Nephron progenitor cell (in vitro differentiated cells): ENCODE measurements at places on chromosomes 7 and 10.

DNA sequence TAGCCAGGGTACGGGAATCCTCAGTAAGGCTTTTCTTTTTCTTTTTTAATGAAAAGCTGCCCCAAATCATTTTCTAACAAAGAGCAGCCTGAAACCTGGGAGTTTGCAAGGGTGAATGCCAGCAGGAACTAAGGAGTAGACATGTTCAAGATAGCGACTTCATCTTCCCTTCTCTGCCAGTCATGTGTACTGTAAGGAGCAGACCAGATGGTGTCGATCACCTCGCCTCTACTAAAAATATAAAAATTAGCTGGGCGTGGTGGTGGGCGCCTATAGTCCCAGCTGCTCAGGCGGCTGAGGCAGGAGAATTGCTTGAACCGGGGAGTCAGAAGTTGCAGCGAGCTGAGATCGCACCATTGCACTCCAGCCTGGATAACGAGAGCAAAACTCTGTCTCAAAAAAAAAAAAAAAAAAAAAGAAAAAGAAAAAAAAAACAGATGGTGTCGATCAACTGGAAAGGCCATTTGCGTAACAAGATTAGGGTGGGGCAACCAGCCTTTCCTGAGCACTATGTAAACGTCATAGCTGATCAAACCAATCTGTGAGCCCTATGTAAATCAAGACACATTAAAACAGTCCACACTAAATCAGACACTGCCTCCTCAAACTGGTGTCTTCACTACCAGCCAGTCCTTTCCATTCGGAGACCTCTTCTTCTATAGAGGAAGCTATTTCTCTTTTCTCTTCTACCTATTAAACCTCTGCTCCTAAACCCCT lies 33.8 kb downstream of the NOLC1 start:
- no peak for DNase-seq
- peaks cover 4% of the 10 kb centered on the region for H3K36me3 ChIP-seq
- no peaks in the 10 kb centered on the region for H3K4me1 ChIP-seq

- H3K4me1 ChIP-seq: no peaks in the 10 kb centered on the region
- H3K36me3 ChIP-seq: no peaks in the 10 kb centered on the region
- no peak overlapping the region for H3K27ac ChIP-seq
These were observed 21.6 kb downstream of the TACC2 start for GRCh38 chr10:122010405-122011050.

DNA sequence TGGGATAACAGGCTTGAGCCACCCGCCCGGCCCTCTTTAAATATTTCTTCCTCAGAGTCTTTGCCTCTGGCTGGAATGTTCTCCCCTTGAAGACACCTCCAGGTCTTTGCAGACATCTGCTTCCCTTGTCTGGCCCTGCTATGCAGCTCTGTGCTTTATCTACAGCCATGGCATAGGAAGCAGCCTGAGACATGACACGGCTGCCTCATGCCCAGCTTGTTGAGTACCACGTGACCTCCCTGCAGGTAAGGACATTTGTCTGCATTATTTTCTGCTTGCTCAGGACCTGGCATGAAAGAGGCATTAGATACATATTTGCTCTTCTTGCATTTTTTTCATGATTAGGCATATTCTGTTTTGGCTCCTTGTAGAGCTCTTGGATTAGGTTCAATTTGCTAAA lies 113.8 kb upstream of the KLF6 start:
- H3K36me3 ChIP-seq: no peaks in the 10 kb centered on the region
- peaks cover 16% of the 10 kb centered on the region for H3K4me1 ChIP-seq
- H3K4me3 ChIP-seq: no peak overlapping the region
- no peak for DNase-seq
- peaks cover under 1% of the 10 kb centered on the region for H3K27me3 ChIP-seq

DNA sequence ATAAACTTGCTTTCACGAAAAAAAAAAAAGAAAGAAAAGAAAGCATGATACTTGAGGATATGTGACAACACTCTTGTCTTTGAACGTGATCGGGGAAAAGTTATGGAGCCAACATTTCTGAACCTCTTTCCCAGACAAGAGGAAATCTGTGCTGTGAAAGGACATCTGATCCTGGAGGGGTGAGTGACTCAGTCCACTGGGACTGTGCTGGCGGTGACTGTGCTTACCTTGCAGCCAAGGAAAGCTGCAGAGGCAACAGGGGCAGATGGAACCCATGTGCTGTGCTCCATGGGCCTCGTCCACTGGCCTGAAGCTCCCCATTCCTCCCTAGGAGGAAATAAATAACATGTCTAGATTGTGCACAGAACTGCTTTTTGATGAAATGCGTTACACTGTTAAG lies 116.5 kb upstream of the RAB11FIP2 start:
- no peaks in the 10 kb centered on the region for H3K36me3 ChIP-seq
- no peak overlapping the region for H3K4me3 ChIP-seq
- H3K27me3 ChIP-seq: peaks cover 3% of the 10 kb centered on the region
- peak overlapping the region; percentile 86 for H3K27ac ChIP-seq

DNA sequence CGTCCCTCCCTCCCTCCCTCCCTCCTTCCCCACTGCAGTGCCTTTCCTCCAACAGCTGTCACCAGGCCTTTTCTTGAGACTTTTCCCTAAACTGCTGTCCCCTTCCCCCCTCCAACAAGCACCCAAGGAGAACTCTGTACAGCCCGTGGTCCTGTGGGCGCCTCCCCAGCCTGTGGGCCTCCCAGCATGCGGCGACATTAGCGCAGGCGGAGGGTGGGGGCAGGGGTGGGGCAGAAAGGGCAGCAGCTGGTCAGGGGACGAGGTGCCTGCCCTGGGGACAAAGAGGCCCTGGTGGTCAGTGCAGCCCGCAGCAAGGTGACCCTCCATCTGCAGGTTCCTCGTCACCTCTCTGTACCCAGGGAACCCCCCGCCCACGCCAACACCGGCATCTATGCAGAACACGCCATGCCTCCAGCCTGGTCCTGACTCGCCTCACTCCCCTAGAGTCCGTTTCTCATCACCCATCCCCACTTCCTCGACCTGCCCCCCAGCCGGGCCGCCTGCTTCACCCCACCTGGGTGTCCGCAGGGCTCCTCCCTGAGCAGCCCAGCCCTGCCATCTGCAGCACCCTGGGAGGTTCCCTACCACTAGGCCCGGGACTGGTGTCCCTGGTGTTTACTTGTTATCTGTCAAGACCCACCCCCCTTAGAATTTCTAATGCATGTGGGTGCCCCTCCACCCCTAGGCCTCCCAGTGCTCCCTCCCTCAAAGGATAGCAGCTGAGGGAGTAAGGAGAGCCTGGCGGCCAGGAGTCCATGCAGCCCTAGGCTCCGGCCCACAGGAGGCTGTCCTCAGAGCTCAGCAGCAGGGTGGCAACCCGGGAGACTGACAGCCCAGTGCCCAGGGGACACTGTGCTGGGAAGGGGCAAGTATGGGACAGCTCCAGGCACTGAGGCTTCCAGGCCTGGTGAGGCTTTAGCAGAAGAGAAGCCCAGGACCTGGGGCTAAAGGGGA lies 147.8 kb downstream of the ARHGAP22 start:
- H3K27ac ChIP-seq: no peak overlapping the region
- peaks cover 24% of the 10 kb centered on the region for H3K4me1 ChIP-seq
- H3K36me3 ChIP-seq: no peaks in the 10 kb centered on the region
- DNase-seq: peak; percentile 2
- H3K4me3 ChIP-seq: no peak overlapping the region

DNA sequence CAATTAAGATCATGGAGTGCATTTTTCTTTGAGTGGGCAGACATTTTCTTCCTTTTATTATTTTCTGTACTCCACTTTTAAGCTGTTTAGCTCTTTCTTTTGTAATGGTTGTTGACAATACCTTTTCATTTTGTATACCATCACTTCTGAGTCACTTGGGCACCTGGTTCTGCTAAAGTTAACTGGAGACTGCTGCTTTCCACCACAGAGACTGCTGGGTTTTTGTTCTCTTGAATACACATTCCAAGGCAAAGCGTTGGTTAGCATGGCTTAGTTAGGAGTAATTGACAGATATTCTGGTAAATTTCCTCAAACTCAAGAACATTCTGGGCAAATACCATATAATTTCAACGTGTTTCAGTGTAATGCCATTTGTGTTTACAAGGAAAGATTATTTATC lies 541.9 kb upstream of the CELF2 start:
- H3K27ac ChIP-seq: no peak overlapping the region
- no peak overlapping the region for H3K4me3 ChIP-seq
- H3K36me3 ChIP-seq: no peaks in the 10 kb centered on the region
- no peak for DNase-seq
- no peaks in the 10 kb centered on the region for H3K4me1 ChIP-seq

DNA sequence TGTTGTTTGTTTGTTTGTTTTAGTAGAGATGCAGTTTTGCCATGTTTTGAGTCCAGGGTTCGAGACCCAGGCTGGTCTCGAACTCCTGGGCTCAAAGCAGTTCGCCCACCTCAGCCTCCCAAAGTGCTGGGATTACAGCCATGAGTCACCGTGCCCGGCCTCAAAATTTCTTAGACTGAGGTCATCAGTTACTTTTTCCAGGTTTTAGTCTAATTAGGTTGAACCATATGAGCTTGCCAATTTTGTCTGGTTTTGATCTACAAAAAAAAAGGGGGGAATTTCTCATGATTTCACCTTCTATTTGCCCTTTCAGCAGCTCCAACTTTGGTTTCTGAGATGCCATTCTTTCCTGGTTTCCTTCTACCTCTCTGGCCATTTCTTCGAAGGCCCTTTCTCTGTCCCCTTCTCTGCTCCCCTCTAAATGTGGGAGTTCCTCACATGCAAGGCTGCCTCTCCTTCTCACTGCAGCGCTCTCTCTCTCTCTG lies 5.5 kb downstream of the CUEDC2 start:
- no peak overlapping the region for H3K27ac ChIP-seq
- no peaks in the 10 kb centered on the region for H3K36me3 ChIP-seq
- peaks cover 4% of the 10 kb centered on the region for H3K27me3 ChIP-seq
- peaks cover 15% of the 10 kb centered on the region for H3K4me1 ChIP-seq

DNA sequence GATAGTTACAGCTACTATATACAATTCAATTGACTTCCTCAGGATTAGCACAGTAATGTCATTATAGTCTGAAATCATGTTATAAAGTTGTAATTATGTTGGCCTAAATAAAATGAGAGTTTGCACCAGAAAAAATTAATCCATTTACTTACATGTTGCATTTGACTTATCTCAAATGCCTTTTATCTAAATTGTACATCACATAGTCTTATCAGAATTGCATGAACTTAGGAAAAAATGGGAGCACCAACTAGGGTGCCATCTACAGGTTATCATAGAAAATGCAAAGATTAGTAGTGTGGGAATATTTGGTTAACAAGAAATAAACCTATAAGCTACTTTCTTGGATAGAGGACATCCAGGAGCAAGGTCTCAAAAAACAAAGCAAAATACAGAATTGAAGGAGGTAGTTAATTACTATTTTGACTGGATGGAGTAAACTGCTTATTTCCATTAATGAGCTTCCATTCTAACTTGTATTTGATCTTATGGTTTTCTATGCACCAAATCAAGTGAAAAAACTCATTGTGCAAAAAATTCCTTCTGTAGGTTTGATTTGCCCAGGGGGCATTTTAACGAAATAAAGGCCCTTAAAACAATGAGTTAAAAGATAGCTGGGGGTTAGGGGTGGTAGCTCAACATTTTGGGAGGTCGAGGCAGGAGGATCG lies 60.0 kb upstream of the ORC5 start:
- no peaks in the 10 kb centered on the region for H3K4me1 ChIP-seq
- no peaks in the 10 kb centered on the region for H3K36me3 ChIP-seq
- peaks cover 15% of the 10 kb centered on the region for H3K27me3 ChIP-seq
- no peak overlapping the region for H3K4me3 ChIP-seq
- no peak overlapping the region for H3K27ac ChIP-seq
- DNase-seq: no peak

GRCh38 chr10:96740579-96741281 lies 20.4 kb upstream of the PIK3AP1 start:
- H3K4me1 ChIP-seq: peaks cover 5% of the 10 kb centered on the region
- H3K27me3 ChIP-seq: peaks cover 12% of the 10 kb centered on the region
- no peak for DNase-seq
- H3K27ac ChIP-seq: no peak overlapping the region

DNA sequence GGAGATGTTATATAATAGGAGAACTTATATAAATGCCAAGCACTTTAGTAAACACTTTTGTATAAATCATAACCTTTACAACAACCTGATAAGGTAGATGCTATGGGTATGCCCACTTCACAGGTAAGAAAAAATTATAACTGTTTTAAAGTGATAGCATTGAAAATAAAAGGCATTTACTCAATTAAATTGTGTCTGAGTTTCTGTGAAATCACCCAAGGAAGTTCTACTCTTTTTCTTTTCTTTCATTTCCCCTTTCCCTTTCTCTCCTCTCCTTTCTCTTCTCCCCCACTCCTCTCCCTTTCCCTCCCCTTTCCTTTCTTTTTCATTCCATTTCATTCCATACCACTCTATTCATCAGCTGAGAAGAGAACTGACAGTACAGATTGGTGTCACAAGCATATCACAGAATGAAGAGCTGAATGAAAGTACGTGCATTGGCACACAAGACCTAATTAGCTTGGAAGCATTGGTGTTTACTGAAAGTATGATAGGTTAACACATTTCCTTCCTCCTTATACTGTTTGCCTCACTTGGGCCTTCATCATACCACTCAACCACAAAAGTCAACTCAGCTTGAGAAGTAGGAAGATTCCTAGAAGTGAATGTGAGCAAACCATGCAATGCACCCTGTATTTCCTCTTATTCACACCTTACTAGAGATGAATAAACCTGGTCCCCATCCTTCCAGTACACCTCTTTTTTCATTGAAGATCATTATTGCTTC lies 117.9 kb upstream of the AGR3 start:
- H3K4me1 ChIP-seq: no peaks in the 10 kb centered on the region
- H3K27me3 ChIP-seq: peaks cover 6% of the 10 kb centered on the region
- no peak overlapping the region for H3K27ac ChIP-seq
- DNase-seq: no peak
- H3K4me3 ChIP-seq: no peak overlapping the region

GRCh38 chr7:2702594-2702957 lies 14.6 kb downstream of the AMZ1 start:
- no peak for DNase-seq
- H3K4me1 ChIP-seq: peaks cover 20% of the 10 kb centered on the region
- H3K4me3 ChIP-seq: no peak overlapping the region
- H3K27ac ChIP-seq: peak overlapping the region; percentile 40
- H3K36me3 ChIP-seq: peaks cover 7% of the 10 kb centered on the region

DNA sequence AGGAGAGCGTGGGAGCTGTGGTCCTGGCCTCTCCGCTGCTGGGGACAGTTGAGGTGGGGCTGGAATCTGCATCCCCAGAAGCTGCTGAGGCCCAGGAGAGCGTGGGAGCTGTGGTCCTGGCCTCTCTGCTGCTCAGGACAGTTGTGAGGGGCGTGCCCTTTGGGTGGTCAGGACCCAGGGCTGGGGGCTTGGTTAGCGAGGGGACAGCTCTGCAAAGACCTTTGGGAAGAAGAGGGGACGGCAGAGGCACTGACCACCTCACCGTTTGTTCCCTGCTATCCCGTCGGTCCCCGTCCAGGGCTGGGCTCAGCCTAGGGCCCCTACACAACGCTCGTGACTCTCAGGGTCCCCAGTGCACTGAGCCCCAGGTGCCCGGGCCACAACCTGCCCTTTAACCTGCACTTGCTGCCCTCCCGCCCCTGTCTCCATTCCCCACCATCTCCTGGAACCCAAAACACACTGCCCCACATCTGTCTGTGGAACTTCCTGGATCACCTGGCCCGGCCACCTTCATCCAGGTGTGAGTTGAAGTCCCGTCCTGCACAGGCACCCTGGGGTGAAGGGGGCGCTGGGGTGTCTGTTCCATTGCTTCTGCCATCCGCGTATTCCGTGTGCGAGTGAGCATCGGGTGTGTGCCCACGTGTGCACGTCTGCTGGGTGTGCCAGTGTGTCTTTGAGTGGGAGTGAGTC lies 14.1 kb downstream of the FOXL3 start:
- peaks cover 35% of the 10 kb centered on the region for H3K4me1 ChIP-seq
- H3K27ac ChIP-seq: no peak overlapping the region
- H3K36me3 ChIP-seq: peaks cover 5% of the 10 kb centered on the region
- peaks cover 11% of the 10 kb centered on the region for H3K27me3 ChIP-seq

- no peak overlapping the region for H3K4me3 ChIP-seq
- no peaks in the 10 kb centered on the region for H3K4me1 ChIP-seq
- H3K27me3 ChIP-seq: no peaks in the 10 kb centered on the region
- no peak overlapping the region for H3K27ac ChIP-seq
- no peak for DNase-seq
- H3K36me3 ChIP-seq: no peaks in the 10 kb centered on the region
These were observed 18.0 kb downstream of the RNLS start for GRCh38 chr10:88565072-88565471.
